ENCODE measurements at places on chromosomes 7 and 10.

GRCh38 chr10:63929831-63930467, 408.7 kb downstream of the REEP3 start:
- no peak for DNase-seq

GRCh38 chr7:80676404-80676803, 38.0 kb downstream of the CD36 start:
- DNase-seq: no peak

DNA sequence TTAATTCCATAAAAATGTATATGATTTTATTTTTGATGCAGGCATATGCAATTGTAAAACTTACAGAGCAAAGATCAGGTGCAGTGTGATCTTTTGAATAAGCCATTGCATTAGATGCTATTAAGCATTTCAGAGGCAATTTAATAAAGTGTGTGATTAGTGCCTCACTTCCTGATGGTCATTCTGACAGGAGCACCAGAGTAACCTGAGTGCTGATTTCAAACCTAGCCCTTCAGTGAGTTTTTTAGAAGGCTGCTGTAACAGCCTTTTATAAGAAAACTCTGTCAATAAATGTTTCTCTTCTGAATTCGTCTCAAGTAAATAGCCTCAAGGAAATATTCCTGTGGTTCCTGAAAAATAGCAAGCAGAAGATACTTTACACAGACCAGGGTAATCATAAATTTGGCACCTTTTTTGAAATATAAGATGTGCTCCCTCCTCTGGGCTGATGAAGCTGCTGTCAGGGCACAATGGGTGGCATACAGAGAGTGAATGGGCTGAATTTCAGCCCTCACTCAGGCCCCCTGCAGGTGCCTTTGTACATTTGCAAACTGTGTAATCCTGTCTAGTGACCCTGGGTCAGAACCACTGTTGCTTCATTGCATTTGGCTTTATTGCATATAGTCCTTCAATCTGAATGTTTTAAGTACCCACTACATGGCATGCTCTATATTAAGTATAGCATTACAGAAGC, 193.7 kb upstream of the CSTF2T start:
- DNase-seq: no peak

DNA sequence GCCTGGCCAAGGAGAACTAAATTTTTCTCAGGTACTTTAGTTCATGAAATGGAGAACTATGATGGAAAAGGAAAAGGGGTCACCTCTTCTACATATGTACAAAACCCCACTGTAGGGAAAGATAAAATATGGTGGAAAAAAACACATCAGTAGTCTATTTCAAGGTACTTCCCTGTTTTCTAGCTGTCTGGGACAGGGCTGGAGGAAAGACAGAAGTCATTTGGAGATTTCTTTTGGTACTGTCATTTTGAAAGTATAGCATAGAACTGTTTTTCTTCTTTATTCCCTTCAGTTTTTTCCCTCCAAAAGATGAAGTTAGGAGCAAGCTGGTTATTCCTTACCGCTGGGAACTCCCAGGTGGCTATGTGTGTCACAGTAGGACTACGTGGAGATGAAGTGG, 196.1 kb downstream of the DOCK4 start:
- no peak for DNase-seq

GRCh38 chr7:98280791-98281756, at the start of gene BRI3:
Gene BRI3, plus strand, starts transcription at chr7:98281686. Its CDS starts 110 bp downstream, at chr7:98281796.
- DNase-seq: peak; percentile 99

DNA sequence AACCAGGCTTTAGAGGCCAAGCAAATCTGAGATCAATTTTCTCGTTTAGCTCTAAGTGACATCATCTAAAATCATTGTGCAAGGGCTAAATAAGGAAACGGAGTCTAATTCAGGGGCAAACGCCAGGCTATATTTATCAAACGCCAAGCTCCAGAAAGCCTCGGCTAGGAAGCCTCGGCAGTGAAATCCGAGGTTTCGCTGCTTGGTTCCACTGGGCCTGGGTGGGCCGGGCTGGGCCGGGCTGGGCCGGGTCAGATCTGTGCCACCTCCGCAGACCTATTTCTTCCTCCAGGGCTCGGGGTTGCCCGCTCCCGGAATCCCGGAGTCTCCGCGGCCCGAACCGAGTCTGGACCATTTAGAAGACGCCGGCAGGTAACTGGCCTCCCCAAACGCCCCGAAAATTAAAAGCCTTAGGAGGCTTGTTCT, 459 bp upstream of the FEZF1 start:
- no peak for DNase-seq

DNA sequence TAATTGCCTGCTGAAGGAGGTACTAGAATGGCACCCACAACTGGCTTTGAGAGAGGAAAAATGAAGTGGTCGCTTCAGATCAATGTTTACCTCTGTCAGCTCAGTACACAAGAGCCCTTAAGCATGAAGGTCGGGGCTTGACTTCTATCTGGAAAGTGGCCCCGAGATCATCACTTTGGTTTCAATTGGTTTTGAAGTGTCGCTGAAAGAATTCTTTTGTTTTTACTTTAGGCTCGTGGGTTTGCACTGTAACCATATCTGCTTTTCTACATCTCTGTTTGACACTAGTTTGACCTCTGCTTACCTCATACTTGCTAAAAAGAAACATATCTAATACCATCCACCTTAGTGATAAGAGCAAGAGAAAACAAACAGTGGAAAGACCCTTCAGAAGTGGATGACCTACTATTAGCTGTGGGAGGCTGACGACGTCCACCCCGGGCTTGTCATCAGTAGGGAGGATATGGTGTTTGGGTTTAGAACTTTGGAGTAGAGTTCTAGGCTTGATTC, 361.8 kb downstream of the GATA3 start:
- DNase-seq: no peak

- DNase-seq: no peak
Measured at GRCh38 chr10:60944910-60945297, 919 bp upstream of the RHOBTB1 start.

- peak; percentile 38 for DNase-seq
Measured at GRCh38 chr7:151632750-151633515, 113.2 kb upstream of the RHEB start.

DNA sequence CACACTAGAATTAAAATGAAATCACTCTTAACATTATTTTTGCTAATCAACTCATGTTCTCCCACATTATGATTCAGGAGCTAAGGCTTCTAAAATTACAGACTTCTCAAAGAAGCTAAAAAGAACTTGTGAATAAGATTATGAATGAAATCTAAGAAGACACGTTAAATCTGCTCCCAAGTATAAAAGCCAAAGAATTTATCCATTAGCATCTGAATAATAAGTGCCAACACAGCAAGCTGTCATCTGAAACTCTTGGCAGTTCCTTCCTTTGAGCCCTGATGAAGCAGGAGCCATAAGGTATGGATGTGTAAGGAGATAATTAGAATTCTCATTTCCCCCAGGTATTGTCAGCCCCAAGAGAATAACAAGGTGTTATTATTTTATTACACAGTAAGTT, 50.3 kb downstream of the TPK1 start:
- no peak for DNase-seq

- DNase-seq: no peak
Measured at GRCh38 chr7:118863966-118864365, 639.5 kb downstream of the ANKRD7 start.

GRCh38 chr10:117530791-117531190, 11.8 kb upstream of the EMX2 start:
- DNase-seq: no peak

- DNase-seq: no peak
Measured at GRCh38 chr7:26865094-26865388, 651 bp upstream of the SKAP2 start.

DNA sequence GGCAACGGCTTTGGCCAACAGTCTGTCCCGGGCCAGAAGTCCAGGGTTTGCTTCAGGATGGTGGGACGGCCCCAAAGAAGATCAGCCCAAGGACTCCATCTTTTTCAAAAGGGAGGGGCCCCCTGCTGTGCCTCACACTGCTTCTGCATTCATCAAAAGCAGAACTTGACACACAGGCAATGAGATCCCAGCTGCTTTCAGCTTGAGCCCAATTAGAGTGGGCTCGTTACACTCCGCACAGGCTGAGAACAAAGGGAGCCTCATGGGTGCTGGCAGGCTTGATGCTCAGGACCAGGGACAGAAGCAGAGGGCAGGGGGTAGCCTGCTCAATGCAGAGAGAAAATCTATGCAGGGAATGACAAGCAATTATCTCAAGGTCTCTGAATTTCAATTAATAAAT, 45.5 kb downstream of the VOPP1 start:
- DNase-seq: no peak

DNA sequence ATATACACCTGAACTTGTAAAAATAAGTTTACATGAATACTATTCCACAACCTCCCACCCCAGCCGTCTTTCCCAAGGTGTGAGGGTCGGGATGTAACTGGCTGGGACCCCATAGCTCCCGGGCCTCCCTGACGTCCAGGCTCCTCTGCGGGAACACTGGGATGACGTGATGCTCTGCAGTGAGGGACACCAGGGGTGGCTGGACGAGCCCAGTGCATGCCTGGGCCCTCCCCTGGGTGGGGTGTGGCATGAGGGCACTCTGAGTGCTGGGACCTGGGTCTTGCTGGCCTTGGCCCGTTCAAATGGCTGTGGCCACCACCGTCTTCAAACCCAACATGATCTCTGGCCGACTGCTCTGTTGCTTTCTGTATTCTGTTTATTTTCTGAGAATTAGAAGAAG, 182.4 kb downstream of the DNAJB6 start:
- no peak for DNase-seq

- DNase-seq: peak; percentile 95
Measured at GRCh38 chr10:45594276-45595157, 78.1 kb downstream of the ZFAND4 start.

DNA sequence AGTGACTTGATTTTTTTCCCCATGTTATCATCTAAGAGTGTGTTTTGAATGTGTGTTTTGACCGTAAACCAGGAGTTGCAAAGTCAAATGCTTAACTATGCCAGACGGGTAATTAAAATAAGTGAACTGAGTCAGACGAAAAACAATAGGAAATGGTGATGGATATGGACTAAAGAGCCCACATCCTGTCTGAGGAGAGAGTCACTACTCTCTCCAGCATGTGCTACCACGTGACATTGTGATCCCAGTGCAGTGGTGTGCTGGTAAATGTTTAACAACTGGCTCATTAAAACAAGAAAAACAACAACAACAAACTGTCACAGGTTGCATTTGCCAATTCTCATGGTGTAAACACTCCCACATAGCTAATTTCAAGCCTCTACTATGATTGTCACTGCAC, 164.3 kb downstream of the SUGCT start:
- DNase-seq: no peak

- DNase-seq: no peak
Measured at GRCh38 chr10:110995301-110995700, 75.9 kb downstream of the SHOC2 start.

GRCh38 chr10:88986549-88987242, 3.9 kb upstream of the FAS start:
- no peak for DNase-seq

DNA sequence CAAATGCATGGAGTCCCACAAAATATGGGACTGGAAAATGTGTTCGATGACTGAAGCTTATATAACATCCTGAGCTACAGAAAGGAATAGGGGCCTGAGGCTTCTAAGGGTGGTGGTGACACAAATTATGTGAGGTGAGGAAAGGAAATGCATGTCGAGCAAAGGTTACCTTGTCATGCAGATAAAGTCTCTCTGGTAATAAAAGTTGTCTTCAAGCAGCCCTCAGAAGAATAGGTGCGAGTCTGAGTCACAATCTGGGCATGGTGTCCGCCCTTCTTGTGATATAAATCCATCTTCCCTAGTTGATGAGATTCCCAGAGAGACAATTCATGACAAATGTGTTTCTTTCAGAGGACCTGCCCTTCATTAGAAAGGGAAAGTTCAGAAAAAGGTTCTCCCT, 985.2 kb upstream of the C7orf33 start:
- DNase-seq: no peak

GRCh38 chr7:157125376-157126223, 13.1 kb upstream of the UBE3C start:
- no peak for DNase-seq

GRCh38 chr10:132444877-132445351, 47.9 kb downstream of the PWWP2B start:
- no peak for DNase-seq
